ENCODE measurements at places on chromosomes 13 and 19.

DNA sequence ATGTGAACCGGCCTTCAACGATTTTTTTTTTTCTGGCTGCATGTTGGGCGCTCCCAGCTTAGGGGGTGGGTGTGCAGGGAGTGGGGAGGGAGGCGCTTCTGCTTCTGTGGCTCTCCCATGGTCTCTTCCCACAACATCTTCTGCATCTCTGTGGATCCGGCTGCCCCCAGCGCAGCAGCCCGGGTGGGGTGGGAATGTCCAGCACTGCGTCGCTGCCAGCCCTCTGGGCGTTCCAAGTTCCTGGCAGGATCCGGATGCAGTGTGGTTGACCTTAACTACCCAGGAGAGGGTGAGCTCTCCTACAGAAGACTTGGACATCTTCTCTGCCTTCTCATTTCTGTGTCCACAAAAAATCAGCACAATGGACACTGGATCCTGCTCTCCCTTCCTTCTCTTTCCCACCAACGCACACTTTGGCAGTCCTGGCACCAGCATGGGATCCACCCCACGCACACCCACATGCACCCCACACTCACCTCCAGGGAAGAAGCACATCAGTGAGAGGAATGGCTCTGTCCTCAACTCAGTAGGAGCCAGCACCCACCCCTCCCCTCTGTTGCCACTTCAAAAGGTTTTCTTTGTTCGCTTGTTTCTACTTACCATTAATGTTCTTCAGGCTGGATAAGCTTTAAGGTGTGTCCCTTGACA, 177.3 kb downstream of the COL4A1 start:
- no peak for DNase-seq

DNA sequence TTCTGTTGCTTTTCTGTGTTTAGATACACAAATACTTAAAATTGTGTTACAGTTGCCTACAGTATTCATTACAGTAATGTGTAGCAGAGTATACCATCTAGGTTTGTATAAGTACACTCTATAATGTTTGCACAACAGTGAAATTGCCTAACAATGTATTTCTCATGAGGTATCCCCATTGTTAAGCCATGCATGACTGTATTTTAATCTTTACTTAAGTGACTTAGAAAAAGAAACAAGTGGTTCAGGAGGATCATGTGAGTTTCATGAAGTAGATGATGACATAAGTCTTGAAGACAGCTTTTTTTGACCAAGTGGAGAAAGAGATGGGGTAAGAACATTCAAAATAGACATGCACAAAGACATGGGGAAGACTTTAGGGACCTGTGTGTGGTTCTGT, 8.4 kb upstream of the KCTD4 start:
- no peak for DNase-seq

- peak; percentile 41 for DNase-seq
These were observed 11.8 kb downstream of the PGLS start for GRCh38 chr19:17522988-17523872.

DNA sequence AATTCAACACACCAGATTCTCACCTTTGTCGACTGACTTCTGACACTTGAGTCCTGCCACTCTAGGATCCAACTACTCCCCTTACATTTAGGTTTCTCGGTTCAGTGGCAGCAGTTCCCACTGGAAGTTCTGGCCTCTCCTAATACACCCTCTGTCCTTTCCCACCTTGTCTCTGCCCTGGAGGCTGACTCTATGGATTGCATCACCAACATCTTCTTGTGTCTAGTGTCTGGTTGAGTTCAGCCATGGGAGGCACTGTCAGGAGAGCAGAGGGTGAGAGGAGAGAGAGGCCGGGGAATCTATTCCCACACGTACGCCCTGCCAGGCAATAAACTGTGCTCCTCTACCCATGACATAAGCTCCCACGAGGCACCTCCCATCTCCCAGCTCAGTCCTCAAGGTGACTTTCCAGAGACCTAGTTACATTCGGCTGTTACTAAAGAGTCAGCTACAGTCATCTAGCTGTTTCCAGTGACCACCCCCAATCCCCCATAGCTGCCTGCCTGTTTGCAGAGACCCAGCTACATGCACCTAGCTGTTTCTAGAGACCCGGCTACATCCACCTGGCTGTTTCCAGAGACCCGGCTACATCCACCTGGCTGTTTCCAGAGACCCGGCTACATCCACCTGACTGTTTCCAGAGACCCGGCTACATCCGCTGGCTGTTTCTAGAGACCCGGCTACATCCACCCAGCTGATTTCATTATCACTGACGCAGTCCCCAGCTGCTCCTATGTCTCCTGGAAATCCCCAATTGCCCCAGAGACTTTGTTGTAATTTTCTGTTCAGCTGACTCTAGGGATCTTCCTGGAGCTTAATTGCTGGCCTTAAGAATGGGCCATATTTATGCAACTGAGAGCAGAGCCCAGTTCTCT, 8.1 kb upstream of the LILRB4 start:
- no peak for DNase-seq

DNA sequence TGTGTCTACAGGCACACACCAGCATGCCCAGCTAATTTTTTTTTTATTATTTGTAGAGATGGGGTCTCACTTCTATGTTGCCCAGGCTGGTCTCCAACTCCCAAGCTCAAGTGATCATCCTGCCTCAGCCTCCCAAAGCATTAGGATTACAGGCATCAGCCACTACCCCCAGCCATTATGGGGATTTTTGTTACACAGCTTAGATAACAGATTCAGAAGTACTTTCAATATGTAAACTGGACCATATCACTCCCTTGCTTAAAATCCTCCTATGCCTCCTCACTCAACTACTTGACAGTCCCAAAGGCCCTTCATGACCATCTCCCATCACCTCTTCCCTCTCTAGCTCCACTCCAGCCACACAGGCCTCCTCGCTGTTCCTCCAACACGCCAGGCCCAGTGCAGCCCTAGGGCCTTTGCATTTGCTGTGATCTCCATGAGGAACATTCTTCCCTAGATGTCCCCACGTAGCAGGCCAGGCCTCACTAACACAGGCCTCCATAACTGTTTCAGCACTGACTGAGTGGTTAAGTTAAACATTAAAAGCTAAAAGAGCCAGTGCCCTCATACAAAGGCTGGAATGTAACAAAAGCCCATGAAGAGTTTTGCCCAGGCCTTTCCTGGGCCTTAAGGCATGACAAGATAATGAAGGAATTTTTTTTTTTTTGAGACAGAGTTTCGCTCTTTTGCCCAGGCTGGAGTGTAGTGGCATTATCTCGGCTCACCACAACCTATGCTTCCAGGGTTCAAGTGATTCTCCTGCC, 2.5 kb downstream of the DOHH start:
- DNase-seq: no peak
